T-helper 1 cell (primary cell): ENCODE measurements at places on chromosomes 2 and 18.

- DNase-seq, result no peak
Observed at GRCh38 chr2:109060496-109060895, 68.5 kb upstream of the SH3RF3 start.

DNA sequence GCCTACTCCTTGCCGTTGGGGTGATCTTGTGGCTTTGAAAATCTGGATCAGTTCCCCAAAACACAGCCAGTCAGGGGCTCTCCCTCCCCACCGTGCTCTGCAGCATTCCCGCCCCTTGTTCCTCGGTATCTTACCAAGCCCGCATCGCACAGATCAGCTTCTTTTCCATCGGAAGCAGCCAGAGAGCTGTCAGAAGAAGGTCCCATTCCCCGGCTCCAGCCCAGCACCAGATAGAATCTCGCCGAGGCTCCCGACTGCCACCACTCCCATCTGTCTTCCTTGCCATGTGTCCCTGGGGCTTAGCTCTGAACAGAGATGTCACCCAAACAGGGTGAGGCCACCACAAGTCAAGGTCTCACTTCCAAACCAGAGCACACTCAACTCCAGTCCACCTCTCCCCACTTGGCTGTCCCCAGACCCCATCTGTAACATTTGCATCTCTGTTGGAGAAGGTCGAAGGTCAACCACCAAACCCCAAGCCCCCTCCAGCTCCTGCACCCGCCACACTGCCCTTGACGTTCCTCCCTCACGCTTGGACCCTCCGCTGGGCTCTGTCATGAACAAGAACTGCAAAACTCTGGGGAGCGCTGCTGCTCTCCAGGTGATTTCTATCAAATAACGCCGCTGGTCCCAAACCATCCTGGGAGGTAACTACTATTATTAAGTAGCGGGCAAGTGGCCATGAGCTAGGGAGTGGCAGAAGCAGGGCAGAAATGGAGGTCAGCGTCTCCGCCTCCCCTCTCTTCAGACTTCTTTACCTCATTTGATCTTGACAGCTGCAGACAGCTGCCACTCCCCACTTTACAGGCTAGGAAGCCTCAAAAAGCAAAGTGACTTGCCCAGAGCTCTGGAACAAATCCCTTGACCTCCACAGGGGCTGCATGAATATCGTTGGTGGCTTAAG is 70.0 kb upstream of the TAF1B start:
- no peak for DNase-seq

DNA sequence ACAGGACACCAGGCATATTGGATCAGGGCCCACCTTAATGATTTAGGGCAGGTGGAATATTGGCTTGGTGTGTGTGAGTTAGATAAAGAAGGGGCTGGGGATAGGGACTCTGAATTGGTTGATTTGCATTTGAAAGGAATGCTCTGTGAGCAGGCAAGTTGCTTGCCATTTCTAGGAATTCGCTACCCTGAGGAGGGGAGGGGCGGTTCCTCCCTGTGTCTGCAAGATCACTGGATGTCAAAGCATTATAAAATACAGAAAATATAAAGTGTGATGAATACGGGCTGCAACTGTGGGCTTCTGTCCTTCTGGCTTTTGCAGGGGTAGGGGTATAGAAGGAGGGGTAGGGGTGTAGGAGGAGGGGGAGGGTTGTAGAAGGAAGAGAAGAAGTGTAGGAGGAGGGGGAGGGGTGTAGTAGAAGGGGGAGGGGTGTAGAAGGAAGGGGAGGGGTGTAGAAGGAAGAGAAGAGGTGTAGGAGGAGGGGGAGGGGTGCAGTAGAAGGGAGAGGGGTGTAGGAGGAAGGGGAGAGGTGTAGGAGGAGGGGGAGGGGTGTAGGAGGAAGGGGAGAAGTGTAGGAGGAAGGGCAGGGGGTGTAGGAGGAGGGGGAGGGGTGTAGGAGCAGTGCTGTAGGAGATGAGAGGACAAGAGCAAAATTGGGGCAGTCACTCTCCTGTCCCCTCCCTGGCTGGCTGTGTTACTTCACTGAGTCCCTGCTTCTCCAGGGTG is 238.0 kb upstream of the COPS8 start:
- DNase-seq, result no peak

- no peak for DNase-seq
Observed at GRCh38 chr18:58026395-58026794, 17.6 kb upstream of the NEDD4L start.
